ENCODE measurements at places on chromosomes 5 and 9.

DNA sequence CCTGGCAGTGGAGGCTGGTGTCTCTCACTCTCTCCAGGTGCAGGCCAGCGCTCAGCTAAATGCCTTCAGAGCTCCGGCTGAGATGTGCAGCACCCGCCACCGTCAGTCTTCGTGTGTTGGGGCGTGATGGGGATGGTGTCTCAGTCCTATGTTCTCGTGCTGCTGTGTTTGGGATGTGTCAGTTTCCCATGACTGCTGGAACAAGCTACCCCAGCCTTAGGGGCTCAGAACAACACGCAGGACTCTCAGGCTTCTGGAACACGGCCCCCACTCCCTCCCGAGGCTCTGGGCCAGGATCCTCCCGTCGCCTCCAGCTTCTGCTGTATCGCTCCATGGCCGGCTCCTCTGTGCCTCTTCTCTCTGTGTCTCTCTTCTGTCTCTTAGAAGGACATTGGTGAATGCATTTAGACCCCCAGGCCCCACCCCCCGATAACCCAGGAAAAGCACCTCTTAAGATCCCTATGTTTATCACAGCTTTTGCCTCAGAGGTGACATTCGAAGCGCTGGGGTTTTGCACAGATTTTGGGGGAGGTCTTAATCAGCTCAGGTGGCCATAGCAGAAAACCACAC is 9.6 kb upstream of the CEP72 start:
- no peaks in the 10 kb centered on the region for H3K36me3 ChIP-seq
- no peaks in the 10 kb centered on the region for H3K4me1 ChIP-seq
- no peak for DNase-seq
- no peak overlapping the region for H3K4me3 ChIP-seq

- H3K27ac ChIP-seq, result no peak overlapping the region
- peaks cover 13% of the 10 kb centered on the region for H3K4me1 ChIP-seq
- H3K27me3 ChIP-seq, result no peaks in the 10 kb centered on the region
- H3K36me3 ChIP-seq, result no peaks in the 10 kb centered on the region
These were observed 29.4 kb downstream of the RAD23B start for GRCh38 chr9:107312376-107313050.

- H3K36me3 ChIP-seq, result no peaks in the 10 kb centered on the region
- no peak for DNase-seq
- H3K4me1 ChIP-seq, result no peaks in the 10 kb centered on the region
- no peak overlapping the region for H3K4me3 ChIP-seq
- no peaks in the 10 kb centered on the region for H3K27me3 ChIP-seq
- no peak overlapping the region for H3K27ac ChIP-seq
These were observed 172.4 kb downstream of the DMRT2 start for GRCh38 chr9:1222511-1222910.

DNA sequence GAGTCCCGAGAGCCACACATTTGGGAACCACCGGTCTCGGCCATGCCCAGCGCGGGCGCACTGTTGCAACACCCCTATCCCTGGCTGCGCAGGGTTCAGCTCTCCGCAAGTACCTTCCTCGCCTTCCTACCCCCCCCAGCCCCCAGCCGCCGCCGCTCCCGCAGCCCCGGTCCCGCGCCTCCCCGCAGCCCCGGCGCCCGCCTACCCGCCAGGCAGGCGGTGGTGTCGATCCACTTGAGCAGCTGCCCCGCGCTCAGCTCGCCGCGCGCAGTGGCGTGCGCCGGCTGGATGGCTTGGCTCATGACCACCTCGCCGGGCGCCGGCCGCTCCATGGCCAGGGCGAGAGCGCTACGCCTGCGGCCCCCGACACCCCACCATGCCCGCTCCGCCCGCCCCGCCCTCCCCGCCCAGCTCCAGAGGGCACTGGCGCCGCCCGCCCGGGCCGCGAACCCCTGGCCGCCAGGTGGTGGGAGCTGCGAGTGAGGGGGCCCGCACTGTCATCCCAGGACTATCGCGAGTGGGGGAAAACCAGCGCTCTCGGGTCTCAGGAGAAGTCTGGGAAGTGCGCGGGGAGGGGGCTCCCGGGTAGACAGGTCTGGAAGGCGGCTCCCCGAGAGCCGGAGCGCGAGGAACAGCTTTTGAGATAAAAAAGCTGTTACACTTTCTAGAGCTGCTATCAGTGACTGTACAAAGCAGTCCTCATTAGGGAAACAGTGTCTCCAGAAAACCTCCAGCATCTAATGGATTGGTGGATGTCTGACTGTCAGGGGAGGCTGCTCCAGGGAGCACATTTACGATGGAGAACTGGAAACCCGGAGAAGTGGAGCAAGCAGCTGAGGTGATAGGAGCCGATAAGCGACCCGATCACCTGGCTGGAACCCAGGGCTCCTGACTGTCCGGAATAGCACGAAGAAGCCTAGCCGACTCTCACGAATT is at the start of gene ACOT12:
Gene ACOT12, minus strand, starts transcription at position 352 of the 936 bp plus-strand sequence. Its CDS starts 20 bp downstream, at position 332.
- H3K36me3 ChIP-seq, result no peaks in the 10 kb centered on the region
- H3K27me3 ChIP-seq, result peaks cover 3% of the 10 kb centered on the region
- H3K27ac ChIP-seq, result no peak within 1 kb of the TSS
- peak; percentile 35 for DNase-seq
- peak within 1 kb of the TSS; percentile 67 for H3K4me3 ChIP-seq
- H3K4me1 ChIP-seq, result no peaks in the 10 kb centered on the region

DNA sequence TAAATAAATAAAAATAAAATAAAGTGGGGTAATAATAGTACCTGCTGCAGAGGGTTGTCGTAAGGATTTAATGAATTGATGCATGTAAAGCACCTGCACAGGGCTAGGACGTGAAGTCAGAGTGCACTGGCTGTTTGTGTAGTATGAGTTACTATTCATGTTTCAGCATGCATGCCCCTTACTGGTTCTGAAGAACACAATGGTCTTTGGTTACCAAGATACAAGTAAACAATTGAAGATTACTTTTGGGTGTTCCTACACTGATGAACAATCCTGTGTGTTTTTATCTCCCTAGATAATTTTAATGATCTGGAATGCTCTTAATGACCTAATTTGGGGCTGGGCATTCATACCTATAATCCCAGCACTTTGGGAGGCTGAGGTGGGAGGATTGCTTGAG is 23.2 kb upstream of the PRRC2B start:
- H3K36me3 ChIP-seq, result no peaks in the 10 kb centered on the region
- H3K4me1 ChIP-seq, result peaks cover 4% of the 10 kb centered on the region
- H3K27me3 ChIP-seq, result no peaks in the 10 kb centered on the region
- H3K4me3 ChIP-seq, result no peak overlapping the region

GRCh38 chr5:108858959-108859358 is 111.3 kb downstream of the FER start:
- H3K27ac ChIP-seq, result no peak overlapping the region
- no peak for DNase-seq
- H3K4me3 ChIP-seq, result no peak overlapping the region

DNA sequence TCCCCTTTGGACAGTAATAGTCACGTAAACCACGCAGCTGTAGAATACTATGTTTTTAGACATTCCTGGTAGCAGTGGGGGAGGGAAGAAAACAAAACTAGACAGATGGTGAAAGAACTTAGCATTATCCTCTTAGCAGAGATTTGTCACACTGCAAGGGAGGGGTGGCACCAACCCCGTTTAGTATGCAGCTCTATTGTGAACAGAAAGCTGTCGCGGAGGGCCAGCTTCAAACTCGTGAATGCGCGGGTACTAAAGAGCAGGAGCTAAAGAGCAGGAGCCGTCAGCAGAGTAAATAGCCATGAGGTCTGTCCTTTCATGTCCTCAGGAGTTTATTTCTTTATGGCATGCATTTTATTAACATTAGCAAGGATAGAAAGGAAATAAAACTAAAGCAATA is 141.9 kb upstream of the SLC12A2 start:
- no peaks in the 10 kb centered on the region for H3K27me3 ChIP-seq
- H3K27ac ChIP-seq, result peak overlapping the region; percentile 6
- no peak overlapping the region for H3K4me3 ChIP-seq
- no peaks in the 10 kb centered on the region for H3K4me1 ChIP-seq
- no peaks in the 10 kb centered on the region for H3K36me3 ChIP-seq

DNA sequence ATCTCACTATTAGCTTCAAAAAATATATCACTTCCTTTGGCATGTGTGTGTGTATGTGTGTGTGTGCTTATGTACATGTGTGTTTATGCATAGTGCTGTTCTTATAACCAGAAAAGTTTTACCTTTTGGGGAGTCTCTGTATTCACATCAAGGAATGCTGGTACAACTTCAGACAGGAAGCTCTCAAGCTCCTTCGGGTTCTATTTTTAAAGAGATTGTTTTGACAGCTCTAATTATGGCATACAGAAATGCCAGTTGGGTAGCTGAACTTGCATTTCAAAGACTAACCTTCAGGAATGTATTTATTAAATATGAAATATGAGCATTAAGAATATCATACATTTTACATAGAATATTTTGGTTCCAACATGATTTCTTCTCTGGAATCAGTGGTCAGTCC is 163.1 kb downstream of the DTWD2 start:
- H3K27ac ChIP-seq, result no peak overlapping the region
- H3K4me1 ChIP-seq, result no peaks in the 10 kb centered on the region
- no peak overlapping the region for H3K4me3 ChIP-seq
- no peaks in the 10 kb centered on the region for H3K27me3 ChIP-seq
- no peaks in the 10 kb centered on the region for H3K36me3 ChIP-seq

GRCh38 chr5:124468671-124469411 is 277.6 kb downstream of the ZNF608 start:
- no peaks in the 10 kb centered on the region for H3K27me3 ChIP-seq
- DNase-seq, result no peak
- no peak overlapping the region for H3K4me3 ChIP-seq
- H3K27ac ChIP-seq, result no peak overlapping the region
- H3K36me3 ChIP-seq, result no peaks in the 10 kb centered on the region
- no peaks in the 10 kb centered on the region for H3K4me1 ChIP-seq

GRCh38 chr5:23639326-23639725 is 131.9 kb downstream of the PRDM9 start:
- H3K4me3 ChIP-seq, result no peak overlapping the region
- no peak overlapping the region for H3K27ac ChIP-seq
- H3K36me3 ChIP-seq, result no peaks in the 10 kb centered on the region
- no peaks in the 10 kb centered on the region for H3K4me1 ChIP-seq

DNA sequence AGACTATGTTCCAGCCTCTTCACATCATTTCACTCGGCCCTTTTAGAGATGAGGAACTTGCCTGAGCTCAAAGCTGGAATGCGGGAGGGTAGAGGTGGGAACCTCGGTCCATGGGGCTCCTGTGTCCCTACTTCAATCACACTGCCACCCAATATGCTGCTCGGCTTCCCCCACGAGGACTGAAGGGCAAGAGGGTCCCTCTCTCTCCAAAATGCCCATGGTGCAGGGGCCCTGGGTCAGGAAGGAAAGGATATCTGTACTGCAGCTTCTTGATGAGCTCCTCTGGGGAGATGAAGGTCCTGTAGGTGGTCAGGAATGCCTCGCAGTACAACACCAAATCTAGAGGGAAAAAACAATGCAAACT is 46.5 kb downstream of the PRRT1B start:
- H3K27me3 ChIP-seq, result no peaks in the 10 kb centered on the region
- no peak for DNase-seq
- H3K4me1 ChIP-seq, result no peaks in the 10 kb centered on the region

- no peaks in the 10 kb centered on the region for H3K36me3 ChIP-seq
- H3K4me3 ChIP-seq, result no peak overlapping the region
- H3K27ac ChIP-seq, result no peak overlapping the region
- H3K27me3 ChIP-seq, result no peaks in the 10 kb centered on the region
- peaks cover 28% of the 10 kb centered on the region for H3K4me1 ChIP-seq
- no peak for DNase-seq
These were observed 11.1 kb downstream of the DIPK1B start for GRCh38 chr9:136723362-136723976.

DNA sequence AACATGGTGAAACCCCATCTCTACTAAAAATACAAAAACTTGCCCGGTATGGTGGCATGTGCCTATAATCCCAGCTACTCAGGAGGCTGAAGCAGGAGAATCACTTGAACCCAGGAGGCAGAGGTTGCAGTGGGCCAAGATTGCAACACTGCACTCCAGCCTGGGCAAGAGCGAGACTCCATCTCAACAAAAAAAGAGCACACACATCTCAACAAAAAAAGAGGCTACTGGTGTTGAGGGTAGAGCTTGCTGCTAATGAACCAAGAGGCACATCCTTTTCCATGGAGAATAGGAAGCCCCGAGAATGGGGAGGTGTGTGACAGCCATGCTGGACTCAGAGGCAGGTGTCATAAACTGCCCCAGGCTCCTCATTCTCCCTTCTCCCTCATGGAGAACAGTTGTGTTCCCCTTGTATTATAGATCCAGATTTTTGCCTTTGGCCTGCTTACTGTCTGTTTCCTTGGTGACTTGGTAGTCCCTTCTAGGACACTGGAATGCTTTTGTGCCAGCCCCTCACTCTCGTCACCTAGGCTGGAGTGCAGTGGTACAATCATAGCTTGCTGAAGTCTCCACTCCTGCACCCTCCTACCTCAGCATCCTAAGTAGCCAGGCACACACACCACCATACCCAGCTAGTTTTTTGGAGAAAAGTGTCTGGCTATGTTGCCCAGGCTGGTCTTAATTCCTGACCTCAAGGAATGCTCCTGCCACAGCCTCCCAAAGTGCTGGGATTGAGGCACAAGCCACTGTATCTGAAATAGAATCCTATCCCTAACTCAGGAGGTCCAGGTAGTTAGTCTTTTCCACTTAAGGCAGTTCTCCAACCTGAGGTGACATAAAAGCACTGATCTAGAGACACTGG is 5.1 kb downstream of the RPL12 start:
- no peak overlapping the region for H3K4me3 ChIP-seq
- H3K27me3 ChIP-seq, result no peaks in the 10 kb centered on the region
- peaks cover 11% of the 10 kb centered on the region for H3K4me1 ChIP-seq
- H3K36me3 ChIP-seq, result no peaks in the 10 kb centered on the region

GRCh38 chr9:100397529-100398266 is 29.2 kb upstream of the MSANTD3 start:
- H3K36me3 ChIP-seq, result no peaks in the 10 kb centered on the region
- no peak for DNase-seq
- H3K27ac ChIP-seq, result no peak overlapping the region
- no peaks in the 10 kb centered on the region for H3K4me1 ChIP-seq
- no peak overlapping the region for H3K4me3 ChIP-seq
- no peaks in the 10 kb centered on the region for H3K27me3 ChIP-seq

- H3K27ac ChIP-seq, result no peak overlapping the region
- H3K27me3 ChIP-seq, result no peaks in the 10 kb centered on the region
- no peaks in the 10 kb centered on the region for H3K4me1 ChIP-seq
- H3K36me3 ChIP-seq, result no peaks in the 10 kb centered on the region
- no peak overlapping the region for H3K4me3 ChIP-seq
These were observed 249.9 kb downstream of the NPR3 start for GRCh38 chr5:32961059-32961415.

- H3K27me3 ChIP-seq, result no peaks in the 10 kb centered on the region
- no peaks in the 10 kb centered on the region for H3K36me3 ChIP-seq
- no peaks in the 10 kb centered on the region for H3K4me1 ChIP-seq
- H3K27ac ChIP-seq, result no peak overlapping the region
These were observed 117.8 kb downstream of the PTTG1 start for GRCh38 chr5:160539431-160539830.

DNA sequence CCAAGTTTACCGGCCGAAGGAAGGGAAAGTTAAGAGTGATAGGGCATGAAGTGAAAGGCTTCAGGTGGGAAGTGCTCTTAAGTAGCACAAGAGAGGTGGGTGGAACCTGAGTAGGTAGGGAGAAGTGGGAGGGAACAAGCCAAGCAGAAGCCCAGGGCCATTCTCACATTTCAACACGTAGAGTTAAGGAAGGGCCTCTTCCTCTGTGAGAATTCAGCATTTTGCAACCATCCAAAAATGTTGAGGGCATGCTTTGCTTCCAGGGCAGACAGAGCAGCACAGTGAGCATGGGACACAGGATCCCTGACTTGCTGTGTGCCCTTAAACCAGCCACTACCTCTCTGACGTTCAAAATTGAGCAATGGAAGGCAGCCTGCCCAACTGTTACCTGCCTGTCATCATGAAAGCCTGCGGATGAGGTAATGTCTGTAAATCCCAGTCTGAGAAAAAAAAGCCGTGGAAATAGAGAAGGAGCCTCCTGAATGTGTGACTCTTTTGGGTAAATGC is 3.3 kb downstream of the CYFIP2 start:
- peaks cover 11% of the 10 kb centered on the region for H3K4me1 ChIP-seq
- peak overlapping the region; percentile 2 for H3K27ac ChIP-seq
- H3K4me3 ChIP-seq, result no peak overlapping the region
- H3K36me3 ChIP-seq, result no peaks in the 10 kb centered on the region
- DNase-seq, result no peak
